ENCODE measurements at places on chromosomes 5 and 9.

DNA sequence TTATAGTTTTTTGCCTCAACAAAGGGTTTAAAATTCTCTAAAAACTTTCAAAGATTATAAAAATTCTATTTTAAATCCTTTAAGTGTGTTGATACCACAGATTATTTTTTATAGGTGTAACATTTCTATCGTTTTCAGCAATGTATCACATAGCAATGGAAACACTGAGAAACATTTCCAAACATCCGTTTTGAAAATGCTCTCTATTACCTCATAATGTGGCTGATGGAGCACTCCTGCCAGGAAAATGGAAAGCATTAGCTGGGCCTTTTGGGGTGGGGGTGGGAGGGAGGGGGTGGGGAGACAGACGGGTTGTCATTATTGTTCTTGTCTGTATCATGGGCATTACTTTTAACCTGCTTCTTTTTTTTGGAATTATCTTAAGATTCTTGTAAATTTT lies 516.5 kb downstream of the ACTL7B start:
- DNase-seq: no peak

DNA sequence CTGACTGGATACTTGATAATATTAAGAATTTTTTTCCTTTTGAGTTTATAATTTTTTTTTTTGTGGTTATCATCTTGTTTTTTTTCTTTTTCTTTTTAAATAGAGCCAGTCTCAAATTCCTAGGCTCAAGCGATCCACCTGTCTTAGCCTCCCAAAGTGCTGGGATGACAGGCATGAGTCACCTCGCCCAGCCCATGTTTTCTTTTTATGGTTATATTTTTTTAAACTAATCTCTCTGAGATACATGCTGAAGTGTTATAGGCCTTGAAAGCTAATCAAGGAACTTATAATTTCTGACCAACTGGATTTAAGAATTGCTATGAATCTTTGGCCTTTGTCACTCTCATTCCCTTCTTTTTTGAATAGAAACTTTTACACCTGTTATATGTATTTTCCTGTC lies 6.8 kb upstream of the AMACR start:
- DNase-seq: no peak

- no peak for DNase-seq
These were observed 172.1 kb downstream of the SNX18 start for GRCh38 chr5:54689411-54690251.

GRCh38 chr5:132010645-132010988 lies 841 bp downstream of the ACSL6 start:
- no peak for DNase-seq

GRCh38 chr5:179275941-179276837 lies 69.1 kb downstream of the ADAMTS2 start:
- DNase-seq: no peak

- DNase-seq: no peak
These were observed 50.2 kb downstream of the CARTPT start for GRCh38 chr5:71769287-71769686.

- no peak for DNase-seq
These were observed 41.3 kb upstream of the ORM1 start for GRCh38 chr9:114281473-114282103.

DNA sequence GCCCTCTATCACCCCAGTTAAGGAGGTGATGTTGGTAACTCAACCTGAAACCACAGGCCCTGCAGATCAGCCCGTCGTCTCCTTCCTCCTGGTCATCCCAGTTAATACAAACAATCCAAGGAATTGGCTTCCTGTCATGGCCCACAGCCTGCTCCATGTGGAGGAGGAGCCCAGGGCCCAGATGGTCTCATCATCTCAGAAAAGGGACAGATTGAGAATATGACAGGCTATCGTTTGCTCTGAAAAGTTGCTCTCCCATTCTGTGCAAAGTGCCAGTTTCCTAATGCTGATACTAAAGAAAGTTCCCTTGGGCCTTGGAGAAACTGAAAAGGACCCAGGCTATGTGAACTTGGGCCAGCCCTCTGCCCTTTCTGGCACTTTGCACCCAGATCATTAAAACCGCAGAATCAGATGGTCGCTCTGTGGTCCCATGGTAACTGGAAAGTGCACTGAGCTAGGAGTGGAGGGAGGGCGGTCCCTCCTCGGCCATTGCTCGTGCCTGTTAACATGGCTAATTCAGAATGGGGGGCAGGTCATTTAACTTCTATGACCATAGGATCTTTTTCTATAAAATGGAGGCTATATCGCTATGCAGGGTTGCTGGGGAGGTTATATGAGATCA lies 675 bp upstream of the SPAAR start:
- DNase-seq: no peak

DNA sequence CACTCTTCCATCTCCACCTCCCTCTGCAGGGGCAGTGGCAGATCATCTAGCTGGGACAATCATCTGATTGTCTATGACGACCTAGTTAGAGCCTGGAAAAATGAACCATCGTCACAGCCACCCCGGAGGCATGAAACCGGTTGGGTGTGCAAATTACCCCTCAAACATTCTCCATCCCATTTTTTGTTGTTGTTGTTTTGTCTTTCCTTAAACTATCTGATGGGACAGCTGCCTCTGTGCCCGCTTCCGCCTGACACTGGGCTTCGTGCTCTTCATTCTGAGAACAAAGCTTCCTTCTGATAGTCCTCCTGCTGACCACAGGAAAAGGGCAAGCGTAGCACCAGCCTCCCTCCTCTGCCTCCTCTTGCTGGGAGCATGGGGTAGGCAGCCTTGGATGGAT lies 7.0 kb upstream of the NDST1 start:
- DNase-seq: no peak

DNA sequence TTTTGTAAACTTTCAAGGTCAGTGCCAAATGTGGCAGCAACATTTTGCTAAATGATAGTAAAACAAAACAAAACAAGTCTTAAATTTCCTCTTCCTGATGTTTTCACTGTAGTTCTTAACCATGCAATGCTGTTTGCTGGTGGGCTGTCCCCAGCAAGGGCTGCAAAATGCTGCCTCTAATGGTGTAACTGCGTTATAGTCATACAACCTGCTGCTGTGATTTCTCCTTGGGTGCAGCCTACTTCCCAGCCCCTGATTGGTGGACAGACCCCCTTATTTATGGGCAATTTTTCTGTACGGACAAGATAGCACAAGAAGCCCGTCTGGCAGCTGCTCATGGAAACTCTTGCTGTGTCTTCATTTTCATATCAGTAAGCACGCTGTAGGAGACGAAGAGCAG lies 26.6 kb upstream of the PIP5K1B start:
- DNase-seq: no peak

GRCh38 chr5:137705106-137705505 lies 30.8 kb downstream of the KLHL3 start:
- no peak for DNase-seq

GRCh38 chr9:124436320-124436719 lies 13.9 kb upstream of the ADGRD2 start:
- no peak for DNase-seq

DNA sequence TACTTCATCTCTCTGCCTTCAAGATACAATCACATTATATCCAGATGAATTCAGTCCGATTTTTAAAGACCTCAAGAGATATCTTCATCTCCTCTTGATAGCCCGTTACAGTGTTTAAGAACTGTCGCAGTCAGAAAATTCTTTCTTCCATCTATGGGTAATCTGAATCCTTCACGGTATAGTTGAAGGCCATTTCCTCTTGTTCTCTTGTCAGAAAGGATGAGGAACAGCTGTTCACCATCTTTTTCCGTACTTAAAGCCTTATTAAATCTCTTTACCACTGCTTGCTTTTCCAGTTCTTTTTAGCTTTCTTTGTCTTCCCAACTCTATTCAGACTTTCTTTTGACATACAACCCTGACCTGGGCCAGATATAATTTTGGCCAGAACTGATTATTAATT lies 121.8 kb downstream of the XRCC4 start:
- DNase-seq: no peak

- DNase-seq: no peak
These were observed 443.1 kb upstream of the CLINT1 start for GRCh38 chr5:158302029-158302428.

GRCh38 chr5:151474799-151475198 lies 27.4 kb downstream of the SLC36A1 start:
- no peak for DNase-seq

DNA sequence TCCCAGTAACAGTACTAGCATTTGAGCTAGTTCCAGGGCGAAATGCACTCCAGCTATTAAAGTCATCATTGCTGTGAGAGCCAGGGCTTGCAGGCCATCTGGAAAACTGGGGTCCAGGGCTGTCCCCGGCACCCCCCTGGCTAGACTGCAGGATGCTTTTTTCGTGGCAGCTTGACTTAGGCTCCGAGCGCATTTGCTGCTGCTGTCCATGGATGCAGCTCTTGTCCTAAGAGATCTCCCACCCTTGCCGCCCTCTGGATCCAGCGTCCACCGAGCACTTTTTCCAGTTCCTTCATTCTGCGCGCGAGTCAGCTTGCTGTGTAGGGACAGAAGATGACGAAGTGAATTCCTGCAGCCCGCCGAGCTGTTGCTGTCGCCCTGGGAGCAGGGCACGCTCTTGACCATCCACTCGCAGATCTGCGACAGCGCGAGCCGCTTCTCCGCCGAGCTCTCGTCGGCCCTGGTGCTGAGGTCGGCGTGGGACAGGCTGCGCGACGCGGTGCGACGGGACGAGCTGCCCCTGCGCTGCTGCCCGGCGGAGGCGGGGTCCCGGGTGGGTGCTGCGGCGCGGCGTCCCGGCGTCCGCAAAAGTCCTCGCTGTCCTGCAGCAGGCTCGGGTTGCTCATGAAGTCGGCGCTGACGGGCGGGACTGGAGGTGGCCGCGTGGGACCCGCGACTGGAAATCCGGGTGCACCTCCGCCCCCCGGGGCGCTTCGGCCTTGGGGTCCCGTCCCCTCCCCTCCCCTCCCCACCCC lies 30.7 kb downstream of the OR2V1 start:
- DNase-seq: no peak
